ENCODE measurements at places on chromosomes 6 and 20.

GRCh38 chr20:24916412-24916811 lies 32.7 kb upstream of the CST7 start:
- H3K4me1 ChIP-seq = peaks cover 7% of the 10 kb centered on the region
- H3K27me3 ChIP-seq = peaks cover 11% of the 10 kb centered on the region
- DNase-seq = no peak
- H3K27ac ChIP-seq = no peak overlapping the region
- no peak overlapping the region for H3K4me3 ChIP-seq
- peaks cover under 1% of the 10 kb centered on the region for H3K36me3 ChIP-seq

GRCh38 chr6:11769244-11769643 lies 9.4 kb downstream of the ADTRP start:
- peaks cover 17% of the 10 kb centered on the region for H3K27me3 ChIP-seq
- H3K27ac ChIP-seq = no peak overlapping the region
- H3K36me3 ChIP-seq = no peaks in the 10 kb centered on the region
- no peak overlapping the region for H3K4me3 ChIP-seq
- DNase-seq = no peak

DNA sequence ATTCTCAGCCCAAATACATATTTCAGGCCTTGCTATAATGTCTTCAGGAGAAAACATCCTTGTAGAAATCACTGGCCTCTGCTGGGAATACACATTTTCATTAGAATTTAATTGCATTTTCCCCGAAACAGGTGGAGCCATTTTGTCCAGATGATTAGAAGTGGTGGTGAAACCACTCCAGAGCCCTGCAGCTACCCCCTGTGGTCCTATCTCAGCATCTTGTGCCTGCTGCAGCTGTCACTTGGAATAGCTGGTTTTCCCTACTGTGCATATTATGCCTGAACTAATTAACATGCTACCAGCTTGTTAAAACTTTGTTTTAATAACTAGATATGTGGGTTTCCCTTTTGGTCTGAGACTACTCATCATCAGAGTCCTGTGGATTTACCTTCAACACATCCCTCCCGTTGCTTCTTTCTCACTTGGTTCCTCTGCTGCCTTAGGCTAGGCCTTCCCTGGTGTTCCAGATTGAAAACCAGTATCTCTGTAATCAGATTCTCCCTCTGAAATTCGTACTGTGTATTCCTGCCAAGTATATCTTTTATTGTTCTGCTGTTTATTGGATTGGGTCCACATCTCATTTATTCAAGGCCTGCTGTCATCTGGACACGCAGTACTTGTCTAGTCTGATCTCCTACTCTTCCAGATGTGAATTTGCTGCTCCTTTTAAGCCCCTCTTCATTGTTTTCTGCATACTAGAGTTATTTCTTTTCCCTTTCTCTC lies 15.2 kb downstream of the DNAH8 start:
- H3K27me3 ChIP-seq = no peaks in the 10 kb centered on the region
- no peak overlapping the region for H3K27ac ChIP-seq
- no peaks in the 10 kb centered on the region for H3K36me3 ChIP-seq
- H3K4me3 ChIP-seq = no peak overlapping the region
- DNase-seq = no peak

DNA sequence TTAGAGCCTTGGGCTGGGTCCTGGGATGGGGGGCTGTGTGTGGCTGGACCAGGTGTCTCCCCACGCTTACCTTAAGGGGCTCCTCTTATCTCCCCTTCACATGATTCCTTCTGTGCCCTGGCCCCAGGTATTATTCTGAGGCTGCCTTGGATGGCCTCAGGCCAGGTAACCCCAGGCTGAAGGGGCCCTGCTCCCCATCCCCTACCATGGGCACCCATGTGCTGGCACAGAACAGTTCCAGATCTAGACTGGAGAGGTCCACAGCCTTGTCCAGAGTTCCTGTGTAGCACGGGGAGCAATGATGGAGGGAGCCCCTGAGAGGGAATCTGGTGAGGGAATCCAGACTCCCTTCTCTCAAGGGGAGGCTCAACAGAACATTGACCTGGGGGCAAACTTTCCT lies 32.1 kb downstream of the MOCS1 start:
- H3K36me3 ChIP-seq = peaks cover 6% of the 10 kb centered on the region
- no peak for DNase-seq
- H3K27ac ChIP-seq = no peak overlapping the region
- H3K4me1 ChIP-seq = no peaks in the 10 kb centered on the region
- H3K27me3 ChIP-seq = peaks cover 3% of the 10 kb centered on the region

GRCh38 chr6:45327956-45328522 lies at the start of gene RUNX2:
RUNX2 (plus strand) TSS chr6:45328330; CDS start chr6:45328727, 397 bp downstream.
- no peaks in the 10 kb centered on the region for H3K36me3 ChIP-seq
- H3K27ac ChIP-seq = peak within 1 kb of the TSS; percentile 60
- peak within 1 kb of the TSS; percentile 36 for H3K4me3 ChIP-seq
- peaks cover 33% of the 10 kb centered on the region for H3K4me1 ChIP-seq
- no peak for DNase-seq

- H3K4me1 ChIP-seq = peaks cover 18% of the 10 kb centered on the region
- H3K27ac ChIP-seq = no peak overlapping the region
- no peaks in the 10 kb centered on the region for H3K27me3 ChIP-seq
- DNase-seq = no peak
Measured at GRCh38 chr6:109377717-109378116, 4.5 kb downstream of the CD164 start.

- no peak overlapping the region for H3K4me3 ChIP-seq
- H3K27ac ChIP-seq = no peak overlapping the region
- DNase-seq = no peak
- H3K4me1 ChIP-seq = no peaks in the 10 kb centered on the region
- H3K36me3 ChIP-seq = peaks cover 63% of the 10 kb centered on the region
Measured at GRCh38 chr20:13021205-13021970, 12.6 kb downstream of the SPTLC3 start.

DNA sequence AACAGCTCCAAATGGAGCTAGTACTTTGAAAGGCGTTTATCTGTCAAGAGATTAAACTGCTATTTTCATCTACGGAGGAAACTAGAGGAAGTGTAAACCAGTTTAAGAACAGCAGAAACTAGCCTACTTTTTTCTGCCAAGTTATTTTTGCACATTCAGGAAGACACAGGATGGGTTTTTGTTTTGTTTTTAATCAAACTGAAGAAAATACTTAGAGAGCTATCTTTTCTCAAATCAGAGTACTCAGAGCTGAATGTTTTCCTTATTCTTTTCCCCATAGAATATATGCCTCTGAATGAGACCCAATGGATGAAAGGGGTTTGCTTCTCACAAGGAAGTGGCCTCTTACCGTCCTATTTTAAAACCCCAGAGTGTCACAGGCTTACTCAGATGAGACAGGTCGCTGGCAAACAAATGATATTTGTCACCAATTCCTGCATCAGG lies 538.5 kb downstream of the CD83 start:
- no peaks in the 10 kb centered on the region for H3K27me3 ChIP-seq
- no peak overlapping the region for H3K4me3 ChIP-seq
- no peak for DNase-seq
- no peak overlapping the region for H3K27ac ChIP-seq
- H3K36me3 ChIP-seq = no peaks in the 10 kb centered on the region
- H3K4me1 ChIP-seq = peaks cover 39% of the 10 kb centered on the region

DNA sequence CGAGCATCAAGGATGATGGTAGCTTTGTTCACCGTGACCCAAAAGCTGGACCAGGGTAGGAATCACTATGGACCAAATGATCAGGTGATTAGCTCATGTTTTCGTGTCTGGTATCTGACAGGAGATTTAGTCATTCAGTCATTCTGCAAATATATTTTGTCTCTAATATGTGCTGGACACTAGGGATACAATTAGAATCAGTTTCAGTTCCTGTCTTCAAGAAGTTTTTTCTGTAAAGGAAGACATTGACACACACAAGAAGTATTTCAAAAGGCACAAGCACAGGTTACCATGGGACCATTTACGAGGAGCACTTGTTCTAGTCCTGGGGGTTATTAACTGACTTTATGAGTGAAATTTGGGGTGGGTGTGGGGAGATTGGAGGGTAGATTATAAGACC lies 244.9 kb downstream of the HIVEP2 start:
- H3K27me3 ChIP-seq = peaks cover 4% of the 10 kb centered on the region
- no peak overlapping the region for H3K4me3 ChIP-seq
- no peaks in the 10 kb centered on the region for H3K36me3 ChIP-seq
- no peak overlapping the region for H3K27ac ChIP-seq
- DNase-seq = no peak
- H3K4me1 ChIP-seq = peaks cover 1% of the 10 kb centered on the region

DNA sequence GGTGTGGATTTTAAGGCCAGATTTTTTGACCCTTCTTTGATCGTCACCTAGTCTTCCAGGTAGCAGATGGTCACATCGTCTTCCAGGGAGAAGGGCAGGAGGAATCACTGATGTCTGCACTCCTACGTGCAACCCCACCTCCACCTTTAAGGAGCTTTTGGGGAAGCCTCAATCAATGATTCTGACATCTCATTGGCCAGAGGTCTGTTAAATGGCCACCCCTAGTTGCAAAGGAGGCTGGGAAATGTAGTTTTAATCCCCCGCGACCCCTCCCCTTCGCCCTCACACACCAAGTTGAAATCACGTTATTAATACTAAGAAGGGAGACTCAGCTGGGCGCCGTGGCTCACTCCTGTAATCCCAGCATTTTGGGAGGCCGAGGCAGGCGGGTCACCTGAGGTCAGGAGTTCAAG lies 151.4 kb downstream of the BCAS1 start:
- peak overlapping the region; percentile 61 for H3K27ac ChIP-seq
- DNase-seq = no peak
- H3K4me1 ChIP-seq = peaks cover 39% of the 10 kb centered on the region
- H3K27me3 ChIP-seq = no peaks in the 10 kb centered on the region
- H3K36me3 ChIP-seq = no peaks in the 10 kb centered on the region

DNA sequence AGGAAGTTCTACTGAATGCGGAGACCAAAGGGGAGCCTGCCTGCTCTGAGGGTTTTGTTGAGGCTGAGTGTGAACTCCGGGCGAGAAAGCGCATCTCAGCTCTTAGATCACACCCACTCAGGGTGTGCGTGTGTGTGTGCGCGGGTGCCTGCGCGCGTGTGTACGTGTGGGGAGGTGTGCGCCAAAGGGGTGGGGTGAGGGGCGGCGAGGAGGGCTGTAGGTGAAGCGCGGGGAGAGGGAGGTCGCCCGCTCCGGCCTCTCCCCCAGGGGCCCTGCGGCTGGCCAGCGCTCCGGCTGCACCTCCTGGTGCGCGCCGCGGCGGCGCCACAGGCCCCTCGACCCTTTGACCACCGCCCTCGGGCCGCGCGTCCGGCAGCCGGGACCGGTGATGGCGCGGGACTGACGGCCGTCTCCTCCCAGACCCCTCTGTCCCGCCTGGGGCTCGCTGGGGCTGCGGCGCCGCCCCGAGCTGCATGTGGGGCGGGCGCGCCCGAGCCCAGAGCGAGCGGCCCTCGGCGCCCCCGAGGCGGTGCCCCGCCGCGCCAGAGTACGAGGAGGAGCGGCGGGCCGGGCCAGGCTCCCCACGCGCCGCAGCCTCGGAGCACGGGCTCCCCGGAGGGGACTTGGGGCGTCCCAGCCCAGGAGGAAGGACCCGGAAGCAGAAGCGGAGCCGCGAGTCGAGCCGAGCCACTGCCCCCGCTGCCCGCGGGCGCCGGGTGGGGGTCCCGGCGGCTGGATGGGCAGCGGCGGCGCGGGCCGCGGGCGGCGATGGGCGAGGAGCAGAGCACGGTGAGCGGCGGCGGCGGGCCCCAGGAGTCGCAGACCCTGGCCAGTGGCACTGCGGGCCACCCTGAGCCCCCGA lies at the start of gene RNF217:
TSS of gene RNF217 (plus strand) at position 661 of the 862 bp plus-strand sequence. CDS start at position 769, 108 bp downstream.
- peak within 1 kb of the TSS; percentile 97 for H3K27ac ChIP-seq
- H3K36me3 ChIP-seq = peaks cover 4% of the 10 kb centered on the region
- H3K27me3 ChIP-seq = no peaks in the 10 kb centered on the region
- peaks cover 22% of the 10 kb centered on the region for H3K4me1 ChIP-seq
